ENCODE measurements at places on chromosomes 5 and 9.

DNA sequence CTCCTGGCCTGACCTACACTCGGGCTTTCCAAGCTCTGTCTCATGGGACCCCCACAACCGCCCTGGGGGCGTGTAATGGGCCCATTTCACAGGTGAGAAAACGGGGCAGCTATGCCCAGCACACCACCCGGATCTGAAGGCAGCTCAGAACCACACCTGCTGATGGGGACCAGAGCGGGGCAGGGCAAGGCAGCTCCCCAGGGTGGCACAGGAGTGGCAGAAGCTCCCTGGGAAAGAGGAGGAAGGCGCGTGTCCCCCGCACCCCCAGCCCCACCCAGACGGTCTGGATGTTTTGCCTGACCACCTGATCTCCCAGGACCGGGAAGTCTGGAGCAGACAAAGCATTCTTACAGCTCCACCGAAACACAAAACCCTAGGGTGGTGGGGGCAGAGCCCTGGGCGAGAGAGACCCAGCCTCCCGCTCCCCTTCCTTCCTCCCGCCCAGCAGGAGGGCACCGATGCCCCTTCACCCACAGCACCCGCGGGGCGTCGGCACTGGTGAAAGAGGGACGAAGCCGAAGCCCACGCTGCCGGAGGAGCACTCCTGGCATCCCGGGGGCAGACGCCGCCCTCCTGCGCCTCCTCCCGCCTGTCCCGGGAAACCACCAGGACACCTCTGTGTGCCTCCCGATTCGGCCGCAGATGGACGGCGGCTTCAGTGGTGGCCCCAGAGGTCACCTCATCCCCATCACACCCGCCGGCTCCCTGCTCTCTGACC lies 14.5 kb downstream of the NOTCH1 start:
- DNase-seq, result no peak

DNA sequence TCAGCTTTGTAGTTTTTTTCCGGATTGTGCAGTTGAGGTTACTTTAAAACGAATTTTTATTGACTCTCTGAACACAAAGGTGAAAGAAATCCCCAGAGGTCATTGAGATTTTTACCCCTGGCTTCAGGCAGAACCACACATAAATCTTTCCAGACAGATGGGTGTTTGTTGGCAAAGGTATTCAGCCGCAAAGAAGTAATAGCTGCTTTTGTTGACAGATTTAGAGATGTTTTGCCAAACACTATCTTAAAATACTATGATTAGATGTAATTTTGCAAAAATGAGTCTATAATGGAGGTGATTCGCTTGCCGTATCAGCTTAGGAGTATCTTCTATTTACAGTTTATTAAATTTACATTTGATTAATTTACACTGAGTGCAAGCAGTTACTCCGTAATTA lies 418.3 kb upstream of the CLINT1 start:
- DNase-seq, result no peak

DNA sequence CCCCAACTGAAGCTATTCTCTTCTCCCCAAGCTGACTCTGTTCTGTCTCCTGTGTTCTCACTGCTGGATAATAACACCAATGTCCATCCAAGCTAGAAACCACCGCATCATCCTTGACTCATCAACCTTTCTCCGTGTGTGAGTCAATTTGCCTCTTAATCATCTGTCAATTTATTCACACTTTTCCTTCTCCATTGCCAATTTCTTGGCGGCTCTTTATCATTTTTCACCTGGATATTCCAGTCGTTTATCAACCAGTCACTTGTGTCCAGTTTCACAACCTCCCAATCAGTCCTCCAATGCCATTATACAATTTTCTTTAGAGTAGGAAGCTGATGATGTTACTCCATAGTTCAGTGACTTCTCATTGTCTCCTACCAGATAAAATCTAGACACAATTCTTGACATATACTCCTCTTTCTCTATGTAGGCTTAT lies 45.4 kb upstream of the LIFR start:
- no peak for DNase-seq

GRCh38 chr5:93425096-93425495 lies 155.9 kb downstream of the NR2F1-AS1 start:
- no peak for DNase-seq

DNA sequence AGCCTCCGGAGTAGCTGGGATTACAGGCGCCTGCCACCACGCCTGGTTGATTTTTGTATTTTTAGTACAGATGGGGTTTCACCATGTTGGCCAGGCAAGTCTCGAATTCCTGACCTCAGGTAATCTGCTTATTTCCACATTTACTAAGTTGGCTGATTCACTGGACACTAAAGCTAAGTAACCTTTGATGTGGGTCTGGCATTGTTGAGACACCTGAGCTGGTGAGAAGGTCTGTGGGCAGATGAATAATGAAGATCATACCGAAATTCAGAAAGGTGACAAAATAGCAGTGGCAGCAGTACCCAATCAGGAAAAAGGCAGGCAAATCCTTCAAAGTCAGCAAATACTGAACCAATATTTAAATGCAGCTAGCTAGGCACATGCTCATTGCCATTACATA lies 210.6 kb upstream of the ZNF608 start:
- no peak for DNase-seq

DNA sequence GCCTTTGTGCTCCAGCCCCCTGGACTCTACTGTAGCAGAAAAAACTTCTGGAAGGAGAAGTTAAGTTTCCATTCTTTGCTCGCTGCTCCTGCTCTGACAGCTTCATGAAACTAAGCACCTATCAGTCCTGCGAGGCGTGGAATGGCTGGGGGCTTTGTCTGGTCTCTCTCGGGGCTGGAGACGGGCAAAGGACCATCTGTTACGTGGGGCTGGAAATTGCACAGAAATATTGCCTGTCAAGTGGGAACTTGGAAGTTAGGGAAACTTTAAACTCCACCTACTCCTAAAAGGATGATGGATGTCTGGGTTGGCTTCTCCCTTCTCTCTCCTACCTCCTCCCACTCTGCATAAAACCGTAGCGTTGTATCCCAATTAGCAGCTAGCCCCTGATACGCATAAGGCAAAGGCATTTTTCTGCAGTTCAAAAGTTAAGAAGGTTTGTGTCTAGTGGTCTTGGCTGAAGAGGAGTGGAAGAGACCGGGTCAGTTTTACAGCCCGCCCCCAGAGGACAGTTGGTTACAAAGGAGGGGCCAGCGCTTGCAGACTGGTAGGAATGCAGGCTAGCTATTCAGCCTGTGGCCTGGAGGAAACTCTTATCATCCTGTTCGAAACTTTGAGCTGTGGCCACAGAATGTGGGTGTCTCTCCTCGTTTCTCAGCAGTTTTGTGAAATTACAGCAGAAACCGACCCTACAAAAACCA lies 1.3 kb downstream of the FBXL7 start:
- no peak for DNase-seq
